ENCODE measurements at places on chromosomes 4 and X.
A peak's percentile ranks its signal among the peaks of the same experiment; 100 is the strongest.

DNA sequence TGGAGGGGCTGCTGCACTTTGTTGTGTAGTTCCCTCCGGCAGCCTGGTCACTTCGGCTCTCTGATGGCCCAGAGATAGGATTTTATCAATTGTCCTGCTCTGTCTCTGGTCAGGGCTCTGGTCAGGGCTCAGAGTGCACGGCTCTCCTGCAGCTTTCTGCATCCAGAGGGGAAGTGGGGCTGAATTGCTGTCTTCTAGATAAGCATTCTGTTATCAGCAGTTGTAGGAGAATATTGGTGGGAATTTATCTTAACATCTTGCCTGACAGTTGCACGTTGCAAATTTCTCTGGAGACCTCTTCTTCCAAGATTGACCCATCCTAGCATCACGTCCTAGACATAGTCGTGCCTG lies 62.8 kb downstream of the FAM193A start:
- DNase-seq, result no peak

- no peak for DNase-seq
These were observed 1351.2 kb downstream of the STIM2 start for GRCh38 chr4:28211676-28212470.

DNA sequence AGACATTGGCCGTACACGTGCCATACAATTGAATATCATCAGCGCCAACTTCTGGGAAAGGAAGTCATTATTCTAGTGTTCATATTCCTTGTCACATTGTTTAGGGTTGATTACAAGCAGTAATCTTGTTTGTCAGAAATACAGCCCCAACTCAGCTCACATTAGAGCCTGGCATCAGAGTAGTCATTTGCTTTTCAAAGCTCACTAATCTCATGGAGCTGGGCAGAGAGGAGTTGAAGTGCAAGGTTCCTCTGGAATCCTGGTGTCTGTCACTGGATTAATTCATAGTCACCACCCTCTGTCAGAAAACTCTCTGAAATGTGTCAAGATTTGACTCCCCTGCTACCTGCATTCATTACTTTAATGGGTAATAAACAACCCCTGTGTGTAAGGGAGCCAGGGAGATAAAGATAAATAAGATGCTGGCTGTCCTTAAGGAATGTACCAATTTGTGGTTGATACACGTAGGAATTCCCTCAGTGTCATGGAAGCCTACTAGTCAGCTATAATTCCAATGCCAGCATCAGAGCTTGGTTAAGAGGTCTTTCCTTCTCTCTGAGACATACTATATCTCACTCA lies 43.7 kb upstream of the S100G start:
- no peak for DNase-seq

DNA sequence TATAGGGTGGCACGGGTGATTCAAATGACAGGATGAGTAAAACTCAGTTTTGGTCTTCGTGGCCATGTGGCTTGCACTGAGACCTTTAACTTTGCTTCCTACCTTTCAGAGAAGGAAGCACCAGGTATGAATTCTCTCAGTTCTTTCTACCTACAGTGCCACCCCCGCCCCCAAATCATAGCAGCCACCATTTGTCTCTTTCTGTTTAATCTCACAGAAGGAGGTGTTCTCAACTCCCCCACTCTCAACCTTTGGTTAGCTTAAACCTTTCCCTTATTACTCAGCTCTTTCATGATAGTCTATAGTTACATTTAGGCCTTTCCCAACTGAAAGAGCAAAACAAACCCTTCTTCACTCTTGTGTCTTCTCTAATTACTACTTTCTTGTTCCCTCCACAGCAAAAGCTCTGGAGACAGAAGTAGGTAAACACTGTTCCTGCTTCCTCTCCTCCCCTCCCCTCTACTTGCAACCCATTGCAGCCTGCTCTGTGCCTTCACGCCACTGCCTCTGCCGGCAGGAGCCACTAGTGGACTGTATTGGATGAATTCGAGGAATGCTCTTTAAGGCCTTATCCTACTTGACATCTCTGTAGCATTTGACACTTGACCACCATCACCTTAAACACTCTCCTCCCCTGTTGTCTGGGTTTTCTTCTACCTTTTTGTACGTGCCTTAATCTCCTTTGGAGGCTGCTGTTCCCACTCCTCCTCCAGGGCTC lies 123.7 kb downstream of the AFF1 start:
- DNase-seq, result peak; percentile 22

DNA sequence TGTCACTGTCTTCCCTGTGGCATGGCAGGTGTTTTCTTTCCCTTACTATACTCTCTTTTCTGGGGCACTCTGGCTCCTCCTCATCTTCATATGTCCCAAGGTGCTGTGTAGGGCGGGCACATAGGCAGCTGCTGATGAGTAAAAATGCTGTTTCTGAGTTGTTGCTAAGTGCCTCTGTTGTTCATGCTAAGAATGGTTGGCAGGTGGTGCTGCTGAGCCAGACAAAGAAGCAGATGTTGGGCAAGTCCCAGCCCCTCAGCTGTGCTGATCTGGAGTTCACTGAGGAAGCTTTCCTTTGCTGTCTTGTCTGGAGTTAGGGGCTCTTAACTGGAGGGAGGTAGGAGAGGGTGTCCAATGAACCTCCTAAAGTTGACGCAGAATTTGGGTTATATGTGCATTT lies 40.6 kb downstream of the HADH start:
- DNase-seq, result peak; percentile 13

GRCh38 chr4:23889814-23890341 lies at the start of gene PPARGC1A:
Gene PPARGC1A (minus strand): TSS chr4:23890047. CDS start chr4:23889957, 90 bp downstream.
- peak; percentile 37 for DNase-seq

- no peak for DNase-seq
These were observed 165.3 kb upstream of the RPS6KA3 start for GRCh38 chrX:20432048-20432447.

DNA sequence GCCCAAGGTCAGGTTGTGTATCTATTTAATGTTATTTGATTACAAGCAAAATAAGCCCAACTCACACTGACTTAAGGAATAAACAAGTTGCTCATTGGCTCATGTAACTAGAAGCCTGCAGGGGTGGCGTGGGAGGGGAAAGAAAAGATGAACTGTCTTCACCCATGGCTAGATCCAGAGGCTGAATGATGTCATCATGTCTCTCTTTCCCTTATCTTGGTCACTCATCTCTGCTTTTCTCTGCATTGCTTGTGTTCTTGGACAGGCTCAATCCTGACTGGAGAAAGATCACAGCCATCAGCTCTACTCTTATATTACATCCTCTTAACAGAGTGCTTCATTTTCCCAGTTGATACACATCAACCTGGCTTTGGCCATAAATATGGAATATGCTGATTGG lies 290.0 kb upstream of the DIAPH2 start:
- DNase-seq, result no peak

DNA sequence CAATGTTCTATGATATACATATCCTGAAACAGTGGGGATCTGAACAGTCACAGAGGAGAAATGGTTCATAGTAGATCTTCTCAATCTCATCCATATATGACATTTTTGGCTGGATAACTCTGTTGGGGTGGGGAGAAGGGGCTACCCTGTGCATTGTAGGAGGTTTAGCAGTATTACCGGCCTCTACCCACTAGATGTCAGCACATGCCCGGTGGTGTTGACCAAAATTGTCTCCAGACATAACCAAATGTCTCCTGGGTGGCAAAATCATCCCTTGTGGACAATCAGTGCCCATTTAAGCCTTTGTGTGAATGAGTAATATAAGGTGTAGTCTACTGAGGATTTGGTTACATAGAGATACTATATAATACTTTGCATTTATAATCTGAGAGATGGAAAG lies 89.9 kb downstream of the PLS3 start:
- peak; percentile 28 for DNase-seq

- no peak for DNase-seq
These were observed 124.1 kb upstream of the LIMCH1 start for GRCh38 chr4:41413670-41414411.

GRCh38 chrX:147077472-147077871 lies 262.9 kb upstream of the CXorf51A start:
- DNase-seq, result no peak

- no peak for DNase-seq
These were observed 371.4 kb upstream of the BOD1L1 start for GRCh38 chr4:13998850-13999445.

GRCh38 chr4:53656421-53656981 lies 65.2 kb upstream of the LNX1 start:
- no peak for DNase-seq

DNA sequence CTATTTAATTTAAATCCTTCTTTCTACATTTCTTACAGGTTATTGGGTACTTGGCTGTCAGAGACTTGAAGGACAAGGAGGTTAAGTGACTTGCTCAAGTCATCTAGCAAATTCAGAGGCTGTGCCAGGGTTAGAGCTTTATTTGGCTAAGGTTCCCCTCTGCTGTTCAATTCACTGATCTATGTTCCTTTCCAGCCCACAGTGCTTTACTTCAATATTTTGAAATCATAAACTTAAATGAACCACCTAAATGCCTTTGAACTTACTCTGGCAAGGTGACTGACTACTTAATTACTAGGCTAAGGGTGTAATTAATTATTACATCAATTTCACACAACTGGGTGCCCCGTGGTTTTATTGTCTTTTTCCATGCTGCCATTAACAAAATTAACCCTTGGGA lies 288.7 kb downstream of the CAMK2D start:
- DNase-seq, result no peak

GRCh38 chrX:40152741-40153344 lies 55.1 kb upstream of the BCOR start:
- peak; percentile 71 for DNase-seq

DNA sequence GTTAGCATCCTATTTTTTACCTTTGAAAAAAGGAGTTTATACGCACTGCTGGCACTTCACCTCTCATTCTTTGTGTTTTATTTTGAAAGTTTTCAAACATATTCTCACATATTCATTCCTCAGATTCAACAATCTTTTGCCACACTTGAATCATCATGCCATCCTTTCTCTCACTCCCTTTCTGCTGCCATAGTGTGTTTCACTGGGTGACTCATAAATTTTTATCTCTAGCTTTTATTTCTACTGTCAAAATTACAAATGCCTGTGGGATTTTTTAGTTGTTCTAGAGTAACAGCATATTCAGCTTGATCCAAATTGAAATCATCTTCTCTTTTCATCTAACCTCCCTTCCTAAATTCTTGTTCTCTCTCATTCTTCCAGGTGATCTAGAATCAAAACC lies 28.0 kb downstream of the MFSD8 start:
- DNase-seq, result no peak

- no peak for DNase-seq
These were observed 118.3 kb downstream of the ADGRL3 start for GRCh38 chr4:61318431-61318830.

DNA sequence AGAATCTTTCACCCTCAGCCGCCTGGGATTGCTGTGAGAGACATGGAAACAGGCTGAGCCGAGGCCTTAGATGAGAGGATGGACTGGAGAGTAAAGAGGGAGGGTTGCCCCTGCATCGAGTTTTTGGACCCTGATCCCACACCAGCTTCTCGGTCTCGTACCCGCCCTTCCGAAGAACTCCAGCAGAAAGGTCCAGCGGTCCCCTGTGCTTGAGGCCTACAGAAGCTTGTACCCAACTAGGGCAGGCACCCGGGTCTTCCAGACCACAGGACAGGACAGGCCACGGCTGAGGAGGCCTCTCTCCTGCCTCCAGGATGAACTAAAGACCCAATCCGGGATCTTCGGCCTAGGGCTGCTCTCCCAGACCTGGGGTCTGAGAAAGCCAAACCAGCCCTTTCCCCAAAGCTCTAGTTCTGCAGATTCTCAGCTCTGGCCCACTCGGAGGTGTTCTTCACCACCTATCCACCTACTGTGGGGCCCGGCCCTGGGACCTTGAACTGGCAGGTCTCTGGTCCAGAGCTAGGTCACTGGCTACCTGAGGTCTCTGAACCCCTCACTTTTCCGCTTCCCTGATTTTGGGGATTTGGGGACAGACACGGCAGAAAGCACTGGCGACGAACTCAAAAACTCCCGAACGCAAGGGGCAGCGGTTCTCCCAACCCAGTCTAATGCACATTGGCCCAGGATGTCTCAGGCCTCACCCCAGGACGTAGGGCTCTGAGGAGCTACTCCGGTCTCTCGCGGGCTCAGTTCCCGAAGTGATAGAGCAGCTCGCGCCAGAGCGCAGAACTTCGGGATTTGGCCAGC lies 1.1 kb downstream of the NKX3-2 start:
- no peak for DNase-seq

DNA sequence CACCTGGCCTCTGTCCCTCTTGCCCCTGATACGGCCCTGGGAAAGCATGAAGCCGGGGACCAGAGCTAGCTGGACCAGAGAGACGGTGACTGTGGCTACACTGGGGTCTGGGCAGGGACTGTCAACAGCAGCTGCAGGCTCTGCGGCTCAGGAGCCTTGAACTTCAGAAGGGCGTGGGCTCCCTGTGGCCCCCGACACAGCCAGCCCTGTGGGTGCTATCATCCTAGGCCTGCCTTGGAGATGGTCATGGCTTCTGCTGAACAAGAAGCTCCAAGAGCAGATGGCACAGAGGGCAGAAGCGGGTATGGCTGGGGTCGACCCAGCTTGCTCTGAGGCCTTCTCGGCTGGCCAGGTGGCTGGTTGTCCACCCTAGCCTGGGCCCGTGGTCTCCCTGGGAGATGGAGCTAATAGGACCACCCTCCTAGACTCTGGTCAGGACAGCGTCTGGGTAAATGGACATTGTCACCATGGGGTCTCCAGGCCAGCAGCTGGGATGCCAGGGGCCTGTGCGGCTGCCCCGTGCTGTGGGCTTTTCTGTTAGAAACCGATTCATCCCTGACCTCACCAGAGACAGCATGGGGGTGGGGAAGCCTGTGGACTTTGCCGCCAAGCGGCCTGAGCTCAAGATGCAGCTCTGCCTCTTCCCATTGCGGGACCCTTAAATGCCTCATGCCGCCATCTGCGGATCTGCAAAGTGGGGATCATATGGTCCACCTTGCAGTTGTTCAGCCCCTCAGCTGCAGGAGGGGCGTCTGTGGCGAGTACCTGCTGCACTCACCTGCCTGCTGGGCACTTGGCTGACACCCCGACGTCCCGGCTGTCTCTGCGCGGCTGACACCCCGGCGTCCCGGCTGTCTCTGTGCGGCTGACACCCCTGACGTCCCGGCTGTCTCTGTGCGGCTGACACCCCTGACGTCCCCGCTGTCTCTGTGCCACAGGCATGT lies 21.1 kb downstream of the CPZ start:
- no peak for DNase-seq

- DNase-seq, result no peak
These were observed 1100.9 kb downstream of the RPA4 start for GRCh38 chrX:97984641-97985040.

DNA sequence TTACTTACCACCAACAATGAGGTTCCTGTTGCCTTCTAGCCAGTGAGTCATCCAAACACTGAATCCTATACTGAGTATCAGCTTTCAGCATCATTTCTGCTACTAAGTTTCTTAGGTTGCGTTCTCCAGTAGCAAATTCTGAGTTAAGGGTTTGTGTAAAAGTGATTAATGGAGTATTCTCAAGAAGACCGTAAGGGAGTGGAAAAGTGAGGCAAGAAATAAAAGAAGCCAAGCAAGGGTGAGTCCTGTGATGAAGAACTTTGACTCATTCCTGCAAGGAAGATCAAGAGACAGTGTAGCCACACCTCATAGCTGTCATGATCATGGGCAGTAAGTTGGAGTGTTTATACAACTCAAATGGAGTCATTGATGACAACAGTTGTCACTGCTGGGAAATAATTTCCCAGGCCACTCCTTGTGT lies 446.2 kb downstream of the RAPGEF2 start:
- no peak for DNase-seq
